IMR-90 (cell line): ENCODE measurements at places on chromosomes 11 and 22.
A peak's percentile ranks its signal among the peaks of the same experiment; 100 is the strongest.

GRCh38 chr11:15145615-15146014 is 30.9 kb downstream of the INSC start:
- peaks cover 2% of the 10 kb centered on the region; the same call in 1 of the 2 replicates for H3K4me1 ChIP-seq
- no peaks in the 10 kb centered on the region for H3K27me3 ChIP-seq
- H3K27ac ChIP-seq = no peak overlapping the region
- no peak for DNase-seq

DNA sequence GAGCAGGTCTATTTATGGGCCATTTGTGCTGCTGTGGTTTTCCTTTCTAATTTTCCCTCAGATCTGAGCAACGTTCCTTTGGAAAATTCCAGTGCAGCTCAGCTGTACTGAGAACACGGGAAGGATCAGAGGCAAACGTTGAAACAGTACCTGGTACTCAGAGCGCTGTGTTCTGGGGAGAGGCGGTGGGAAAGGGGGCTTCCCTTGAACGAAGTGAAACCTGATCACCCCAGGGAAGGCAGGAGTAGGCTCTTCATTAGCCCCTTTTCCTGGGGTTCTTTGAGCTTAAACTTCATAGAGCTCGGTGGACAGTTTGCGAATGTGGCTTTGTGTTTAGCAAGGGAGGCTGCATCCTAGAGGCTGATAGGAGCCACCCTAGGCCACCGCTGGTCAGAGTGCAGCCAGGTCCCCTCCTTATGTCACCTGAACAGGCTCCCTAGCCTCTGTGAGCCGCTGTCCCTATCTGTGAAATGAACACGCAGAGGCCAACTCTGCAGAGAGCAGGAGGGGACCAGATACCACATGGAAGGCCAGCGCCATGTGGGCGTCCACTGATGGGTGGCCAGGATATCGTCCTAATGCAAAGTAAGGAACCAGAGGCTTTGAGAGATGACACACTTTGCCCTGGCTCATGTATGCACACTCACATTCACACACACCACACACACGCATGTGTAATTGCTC is 1464.8 kb downstream of the BRD1 start:
- no peak overlapping the region for H3K4me3 ChIP-seq
- no peak for DNase-seq
- no peaks in the 10 kb centered on the region for H3K36me3 ChIP-seq

DNA sequence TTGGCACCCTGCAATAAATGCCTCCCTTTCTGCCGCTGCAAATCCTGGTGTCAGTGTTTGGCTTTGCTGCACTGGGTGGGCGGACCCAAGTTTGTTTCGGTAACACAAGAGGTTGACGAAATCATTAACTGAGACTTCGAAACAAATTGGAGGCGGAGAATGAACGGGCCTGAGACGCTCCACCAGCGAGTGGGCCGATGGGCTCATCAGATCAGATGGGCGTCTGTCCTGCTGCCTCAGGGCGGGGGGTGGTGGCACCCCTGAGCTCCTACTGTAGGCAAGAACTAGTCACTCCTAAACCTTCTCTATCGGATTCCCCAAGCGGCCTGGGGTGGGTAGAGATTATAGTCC is 918 bp upstream of the CAPN5 start:
- H3K4me1 ChIP-seq = peaks cover 11% of the 10 kb centered on the region
- H3K36me3 ChIP-seq = no peaks in the 10 kb centered on the region
- H3K27me3 ChIP-seq = no peaks in the 10 kb centered on the region
- peak; percentile 59 for DNase-seq
- peak overlapping the region; percentile 63 for H3K4me3 ChIP-seq

- no peak overlapping the region for H3K27ac ChIP-seq
- no peak for DNase-seq
- no peaks in the 10 kb centered on the region for H3K27me3 ChIP-seq
- H3K4me1 ChIP-seq = peaks cover 10% of the 10 kb centered on the region
Measured at GRCh38 chr11:8926236-8926635, 6.5 kb downstream of the C11orf16 start.

GRCh38 chr11:101743828-101744227 is 160.0 kb upstream of the TRPC6 start:
- H3K4me3 ChIP-seq = no peak overlapping the region
- DNase-seq = no peak
- H3K27me3 ChIP-seq = no peaks in the 10 kb centered on the region
- H3K27ac ChIP-seq = no peak overlapping the region
